ENCODE measurements at places on chromosomes 5 and 9.

DNA sequence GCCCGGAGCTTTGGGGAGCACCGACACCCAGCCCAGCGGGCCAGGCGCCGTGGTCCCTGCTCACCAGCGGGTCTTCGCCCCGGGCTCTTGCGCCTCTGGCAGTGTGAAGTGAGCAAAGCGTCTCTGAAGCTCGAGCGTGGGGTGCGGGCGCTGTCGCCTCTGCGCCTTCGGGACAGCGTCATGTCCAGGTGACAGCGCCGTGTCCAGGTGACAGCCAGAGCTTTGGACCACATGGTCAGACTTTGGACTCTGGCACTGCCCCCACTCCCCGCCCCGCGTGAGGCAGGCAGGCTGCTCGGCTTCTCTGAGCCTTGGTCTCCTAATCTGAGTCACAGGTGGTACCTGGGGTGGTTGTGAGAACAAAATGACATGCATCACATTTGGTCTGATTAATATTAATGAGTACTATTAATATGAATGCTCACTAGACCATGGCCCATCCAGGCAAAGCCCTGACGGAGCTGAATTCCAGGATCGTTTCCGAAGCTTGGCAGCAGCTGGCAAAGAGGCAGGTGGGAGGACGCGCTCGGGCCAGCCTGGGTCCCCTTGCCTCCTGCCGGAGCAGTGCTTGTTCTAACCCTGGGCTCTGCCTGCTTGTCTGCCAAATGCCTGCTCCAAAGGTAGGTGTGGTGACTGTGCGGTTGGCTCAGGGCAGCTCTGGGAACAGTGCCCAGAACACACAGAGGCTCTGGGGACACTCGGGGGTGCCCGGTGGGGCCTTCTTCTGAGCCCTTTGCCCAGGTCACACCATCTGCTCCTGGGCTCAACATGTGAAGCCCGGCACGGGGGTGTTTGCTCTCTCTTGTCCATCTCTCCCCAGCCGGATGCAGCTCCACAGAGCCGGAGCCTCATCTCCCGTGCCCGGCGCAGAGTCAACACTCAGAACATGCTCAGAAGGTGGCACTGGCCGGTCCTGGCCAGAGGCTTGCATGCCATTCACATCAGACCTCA is 157.1 kb downstream of the OLFM1 start:
- no peak for DNase-seq

DNA sequence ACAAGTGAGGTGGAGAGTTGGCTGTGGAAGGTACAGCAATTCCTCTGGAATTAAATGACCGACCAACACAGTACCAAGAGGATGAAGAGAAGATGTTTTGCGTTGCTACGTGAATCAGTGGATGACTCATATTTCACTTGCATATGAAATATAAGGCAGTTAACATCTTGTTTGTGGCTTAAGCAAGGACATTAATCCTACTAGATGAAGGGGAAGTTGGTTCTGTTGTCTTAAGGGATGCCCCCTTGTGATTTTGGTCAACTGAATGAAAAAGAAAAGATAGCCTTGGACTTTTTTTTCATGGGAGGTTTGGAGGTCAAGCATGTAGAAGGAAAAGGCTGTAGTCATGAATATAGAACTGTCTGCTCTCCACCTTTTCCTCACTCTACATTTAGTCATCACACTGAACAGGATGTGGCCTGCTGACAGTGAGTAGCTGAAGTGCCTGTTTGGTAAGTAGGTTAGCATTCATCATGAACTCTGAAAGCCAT is 33.9 kb downstream of the VLDLR start:
- peak; percentile 3 for DNase-seq

DNA sequence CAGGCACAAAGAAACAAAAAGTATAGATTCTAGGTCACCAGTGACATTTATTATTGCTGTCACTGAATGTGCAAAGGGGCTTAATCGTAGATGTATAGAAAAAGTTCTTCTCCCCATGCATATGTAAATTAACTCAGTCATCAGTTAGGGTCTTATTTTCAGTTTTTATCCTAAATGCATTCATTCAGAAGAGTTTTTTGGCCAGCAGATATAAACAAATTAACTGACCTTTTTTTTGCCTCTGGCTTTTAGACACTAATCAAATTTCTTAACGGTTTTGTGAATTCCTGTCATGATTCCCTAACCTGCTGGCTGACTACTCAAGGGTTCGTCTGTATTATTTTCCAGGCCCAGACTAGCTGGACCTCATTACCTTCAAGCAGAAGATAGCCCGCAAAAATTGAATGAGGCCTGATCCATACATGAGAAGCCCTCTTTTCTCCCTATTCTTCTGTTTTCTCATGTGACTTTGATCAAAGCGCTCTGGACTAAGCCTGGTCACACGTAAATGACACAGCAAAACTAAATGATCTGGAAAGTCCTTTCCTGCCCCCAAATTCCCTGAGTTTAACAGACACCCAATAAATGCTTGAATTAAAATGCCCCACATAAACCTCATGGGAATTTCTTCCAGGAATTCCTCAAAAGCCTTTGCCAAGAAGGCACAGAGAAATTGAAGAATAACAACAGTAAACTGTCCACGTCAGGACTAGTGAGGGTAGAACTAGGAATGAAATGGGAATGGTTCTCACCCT is 83.7 kb downstream of the MYO10 start:
- DNase-seq = no peak

DNA sequence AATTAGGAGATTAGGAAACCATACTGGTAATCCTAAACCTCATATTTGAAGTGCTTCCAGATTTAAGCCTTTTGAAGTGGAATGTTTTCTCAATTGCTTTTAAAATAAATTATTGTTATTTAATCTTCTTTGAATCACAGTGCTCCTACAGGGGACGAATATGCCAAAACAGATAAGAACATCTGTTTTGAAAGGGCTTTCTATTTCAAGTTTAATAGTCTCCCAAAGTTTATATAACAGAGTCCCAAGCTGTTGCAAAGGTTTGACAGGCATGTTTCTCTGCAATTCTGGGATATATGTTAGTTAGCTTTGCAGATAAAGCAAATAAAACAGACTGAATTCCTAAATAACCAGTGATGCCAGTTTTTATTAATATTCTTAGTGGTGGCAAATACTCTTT is 803.7 kb downstream of the TLE4 start:
- no peak for DNase-seq

DNA sequence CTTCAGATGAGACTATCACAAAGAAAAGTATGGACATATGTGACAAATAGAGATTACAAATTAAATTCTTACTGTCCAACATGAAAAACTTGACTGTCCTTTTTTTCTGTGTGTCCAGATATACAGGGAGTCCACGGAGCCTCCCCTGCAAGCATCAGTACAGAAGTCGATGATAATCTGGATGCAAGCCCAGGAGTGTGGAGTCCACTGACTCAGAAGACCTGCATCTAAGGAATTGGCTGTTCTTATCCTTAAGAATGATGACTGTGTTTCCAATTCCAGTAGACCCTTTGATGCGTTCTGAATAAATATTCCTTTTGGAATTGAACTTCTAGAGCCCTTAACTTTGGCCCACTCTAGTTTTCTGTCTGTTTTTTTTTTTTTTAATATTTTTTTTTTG is 56.7 kb upstream of the TAF11L2 start:
- DNase-seq = no peak

DNA sequence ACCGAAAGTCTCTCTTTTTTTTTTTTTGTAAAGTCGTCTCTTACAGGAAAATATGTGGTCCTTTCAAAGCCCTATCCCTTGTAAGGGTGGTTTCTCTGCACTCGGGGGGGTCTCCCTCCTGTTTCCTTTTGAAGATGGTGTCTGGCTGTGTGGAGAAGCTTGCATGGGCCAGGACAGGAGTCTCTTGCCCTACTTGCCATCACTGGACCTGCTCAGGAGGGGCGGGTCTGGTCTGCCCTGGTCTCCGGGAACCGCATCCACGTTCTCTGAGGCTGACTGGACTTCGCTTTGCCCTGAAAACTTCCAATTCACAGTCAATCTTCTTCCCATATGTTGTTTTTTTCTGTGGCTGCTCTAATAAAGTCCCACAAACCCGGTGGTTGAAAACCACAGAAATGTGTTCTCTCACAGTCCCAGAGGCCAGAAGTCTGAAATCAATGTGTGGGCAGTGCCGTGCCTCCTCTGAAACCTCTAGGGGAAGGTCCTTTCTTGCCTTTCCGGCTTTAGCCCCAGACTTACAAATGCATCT is 92.9 kb upstream of the IER5L start:
- no peak for DNase-seq

GRCh38 chr5:15008476-15008875 is 136.9 kb upstream of the ANKH start:
- no peak for DNase-seq

DNA sequence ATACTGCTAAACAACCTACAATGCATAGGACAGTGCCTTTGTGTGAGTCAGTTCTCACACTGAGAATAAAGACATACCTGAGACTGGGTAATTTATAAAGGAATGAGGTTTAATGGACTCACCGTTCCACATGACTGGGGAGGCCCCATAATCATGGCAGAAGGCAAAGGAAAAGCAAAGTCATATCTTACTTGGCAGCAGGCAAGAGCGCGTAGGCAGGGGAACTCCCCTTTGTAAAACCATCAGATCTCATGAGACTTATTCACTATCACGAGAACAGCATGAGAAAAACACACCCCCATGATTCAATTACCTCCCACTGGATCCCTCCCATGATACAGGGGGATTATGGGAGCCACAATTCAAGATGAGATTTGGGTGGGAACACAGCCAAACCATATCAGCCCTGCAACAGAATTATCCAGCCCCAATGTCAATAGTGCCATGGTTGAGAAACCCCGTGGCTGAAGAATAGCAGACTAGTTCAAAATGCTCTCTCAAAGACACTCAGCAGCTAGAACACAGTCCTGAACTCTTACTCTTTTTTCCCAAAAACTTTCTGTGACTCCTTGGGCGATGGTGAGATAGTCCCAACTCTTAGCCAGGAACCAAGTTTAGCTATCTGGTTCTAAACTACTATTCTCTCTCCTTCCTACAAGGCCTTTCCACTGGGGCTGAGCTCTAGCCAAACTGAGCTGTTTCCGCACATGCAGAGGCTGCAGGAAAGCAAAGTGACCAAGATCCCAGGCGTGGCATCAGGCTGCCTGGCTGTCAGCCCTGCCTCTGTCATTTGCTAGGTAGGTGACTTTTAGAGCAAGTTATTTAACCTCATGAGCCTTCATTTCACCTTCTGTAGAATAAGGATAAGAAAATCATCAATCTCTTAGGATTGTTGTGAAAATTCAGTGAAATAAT is 21.7 kb downstream of the FAT2 start:
- DNase-seq = no peak

DNA sequence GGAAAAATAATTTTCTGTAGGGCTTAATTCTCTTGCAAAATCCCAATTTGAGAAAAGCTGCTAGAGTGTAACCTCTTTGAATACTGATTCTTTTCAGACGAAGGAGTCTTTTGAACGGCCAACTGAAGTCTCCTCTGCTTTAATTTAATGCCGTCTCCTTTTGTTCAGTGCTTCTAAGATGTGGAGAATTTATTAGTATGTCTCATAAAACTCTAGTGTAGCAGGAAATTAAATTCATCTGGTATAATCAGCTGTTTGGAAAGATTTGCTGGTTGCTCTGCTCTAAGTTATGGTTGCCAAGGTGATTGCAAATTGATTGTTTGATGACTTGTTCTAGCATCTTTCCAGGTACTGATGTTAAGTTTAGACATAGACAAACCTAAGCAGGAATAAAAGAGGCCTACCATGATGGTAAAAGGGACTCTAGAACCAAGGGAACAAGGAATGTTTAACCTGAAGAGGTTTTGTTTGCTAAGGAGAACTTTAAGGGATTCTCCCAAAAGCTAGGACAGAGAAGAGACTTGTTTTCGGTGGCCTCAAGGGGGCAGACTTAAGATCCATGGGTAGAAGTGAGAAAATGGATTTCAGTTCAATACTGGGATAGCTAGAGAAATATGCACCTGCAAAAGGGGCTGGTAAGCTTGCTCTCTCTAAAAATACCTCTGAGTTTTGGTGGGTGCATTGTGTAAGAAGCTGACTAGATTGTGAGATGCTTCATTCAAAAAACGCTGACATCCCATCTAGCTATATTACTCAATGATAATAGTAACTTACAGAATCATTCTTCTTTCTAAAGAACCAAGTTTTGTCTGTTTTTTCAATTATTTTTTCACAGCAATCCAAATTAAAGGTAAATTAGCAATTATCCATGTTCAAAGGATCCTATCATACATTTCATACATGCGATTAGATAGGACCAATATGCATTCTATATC is 5.7 kb upstream of the ADRB2 start:
- no peak for DNase-seq

DNA sequence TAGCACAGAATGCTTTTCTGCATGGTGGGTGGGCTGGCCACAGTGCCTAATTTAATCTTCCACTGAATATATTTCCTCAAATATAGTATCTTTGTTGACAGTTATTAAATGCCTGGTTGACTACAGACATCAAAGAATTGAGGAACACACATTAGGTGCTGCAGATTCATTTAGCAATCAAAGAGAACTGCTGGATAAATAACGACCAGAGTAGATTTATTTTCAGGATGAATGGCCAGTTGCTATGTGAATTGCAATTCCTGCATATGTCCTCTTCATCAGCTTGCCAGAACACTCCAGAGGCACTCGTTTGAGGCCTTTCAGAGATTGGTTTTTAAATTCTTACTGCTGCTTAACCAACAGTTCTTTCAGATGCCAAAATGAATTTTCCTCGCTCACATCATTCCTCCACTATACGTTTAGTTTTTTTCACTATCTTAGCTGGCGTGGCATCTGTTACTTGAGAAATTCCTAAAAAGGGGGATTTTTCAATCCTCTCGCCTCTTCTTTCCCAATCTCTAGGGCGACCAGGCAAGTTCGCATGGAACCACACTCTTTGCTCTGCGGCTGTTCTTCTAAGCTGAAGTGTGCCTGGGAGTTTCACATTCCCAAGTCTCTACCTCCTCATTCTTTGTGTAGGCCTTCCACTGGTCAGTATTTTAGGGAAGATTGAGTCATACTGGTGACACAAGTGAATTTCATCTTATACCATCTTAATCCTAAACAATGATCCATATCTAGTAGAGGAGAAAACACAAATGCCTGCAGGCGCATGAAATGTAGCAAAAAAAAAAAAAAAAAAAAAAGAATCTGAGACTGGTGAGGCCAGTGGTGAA is 237.1 kb upstream of the NMUR2 start:
- DNase-seq = no peak

DNA sequence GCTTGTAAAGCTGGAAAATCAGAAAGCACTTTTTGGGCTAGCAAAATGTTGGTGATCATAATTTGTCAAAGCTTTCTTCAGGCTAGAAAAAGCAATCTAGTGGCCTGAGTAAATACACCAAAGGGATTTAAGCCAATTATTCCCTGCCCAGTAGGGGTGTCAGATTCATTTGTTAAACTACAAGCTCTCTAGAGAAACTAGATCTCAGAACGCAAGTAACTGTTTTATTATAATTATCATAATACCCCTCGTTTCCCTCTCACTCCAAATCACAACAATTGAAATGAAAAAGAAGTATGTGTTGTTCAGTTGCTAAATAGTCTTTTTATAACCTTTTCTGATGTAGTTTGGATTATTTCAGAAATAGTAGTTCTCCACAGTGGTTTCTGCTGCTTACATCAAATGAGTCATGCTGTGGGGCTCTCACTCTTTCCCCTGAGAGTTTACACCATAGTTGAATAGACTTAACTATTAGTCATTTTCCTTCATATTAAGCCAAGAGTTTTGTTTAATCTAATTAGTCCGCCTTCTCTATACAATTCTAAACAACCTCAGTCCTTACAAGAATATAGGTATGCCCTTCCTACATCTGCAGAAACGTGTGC is 918.6 kb upstream of the DMAC1 start:
- DNase-seq = no peak

- no peak for DNase-seq
These were observed 46.3 kb downstream of the NNT start for GRCh38 chr5:43649256-43649655.
